ENCODE measurements at places on chromosomes 4 and X. TPM values are rescaled to one million over a fixed set of nuclear protein-coding genes. Genes with fewer than 3 reads are reported as not detected.

The MAP7D2 gene
- total RNA-seq, result not detected

The COL4A5 gene
- total RNA-seq, result 12.0 TPM

The GYG2 gene
- 0.64 TPM for total RNA-seq

- no peaks in the 10 kb centered on the region for H3K27me3 ChIP-seq
- H3K36me3 ChIP-seq, result no peaks in the 10 kb centered on the region
- H3K4me1 ChIP-seq, result no peaks in the 10 kb centered on the region
- H3K27ac ChIP-seq, result no peak overlapping the region
- DNase-seq, result no peak
- H3K4me3 ChIP-seq, result no peak overlapping the region
Measured at GRCh38 chrX:116239944-116240840, 69.6 kb downstream of the AGTR2 start.

DNA sequence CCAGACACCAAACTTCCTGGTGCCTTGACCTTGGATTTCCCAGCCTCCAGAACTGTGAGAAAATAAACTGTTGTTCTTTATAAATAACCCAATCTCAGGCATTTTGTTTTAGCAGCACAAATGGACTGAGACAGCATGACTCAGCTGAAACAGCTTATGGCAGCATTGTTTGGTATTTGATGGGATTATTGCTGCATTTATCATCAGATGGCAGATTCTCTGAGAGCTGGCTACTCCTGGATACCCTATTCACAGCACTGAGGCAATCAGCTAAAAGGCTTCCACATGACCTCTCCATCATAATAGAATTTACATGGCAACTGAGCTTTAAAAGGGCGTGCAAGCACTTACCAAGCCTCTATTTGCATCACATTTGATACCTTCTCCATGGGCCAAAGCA, 623.1 kb upstream of the CPEB2 start:
- DNase-seq, result no peak
- H3K27ac ChIP-seq, result no peak overlapping the region
- H3K27me3 ChIP-seq, result no peaks in the 10 kb centered on the region

DNA sequence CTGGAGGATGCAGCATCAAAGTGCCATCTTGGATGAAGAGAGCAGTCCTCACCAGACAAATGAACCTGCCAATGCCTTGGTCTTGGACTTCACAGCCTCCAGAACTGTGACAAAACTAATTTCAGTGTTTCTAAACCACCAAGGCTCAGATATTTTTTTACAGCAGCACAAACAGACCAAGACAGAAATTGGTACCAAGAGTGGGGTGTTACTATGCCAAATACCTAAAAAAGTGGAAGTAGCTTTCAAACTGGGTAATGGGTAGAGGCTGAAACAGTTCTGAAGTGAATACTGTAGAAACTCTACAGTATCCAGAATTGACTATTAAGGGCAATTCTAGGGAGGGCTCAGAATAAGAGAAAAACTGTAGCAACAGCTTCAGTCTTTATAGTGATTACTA, 170.8 kb downstream of the STK32B start:
- H3K4me1 ChIP-seq, result no peaks in the 10 kb centered on the region
- no peaks in the 10 kb centered on the region for H3K36me3 ChIP-seq
- no peaks in the 10 kb centered on the region for H3K27me3 ChIP-seq
- no peak overlapping the region for H3K27ac ChIP-seq

All from ascending aorta (tissue), 2 donors.